ENCODE measurements at places on chromosomes 2 and 18.

DNA sequence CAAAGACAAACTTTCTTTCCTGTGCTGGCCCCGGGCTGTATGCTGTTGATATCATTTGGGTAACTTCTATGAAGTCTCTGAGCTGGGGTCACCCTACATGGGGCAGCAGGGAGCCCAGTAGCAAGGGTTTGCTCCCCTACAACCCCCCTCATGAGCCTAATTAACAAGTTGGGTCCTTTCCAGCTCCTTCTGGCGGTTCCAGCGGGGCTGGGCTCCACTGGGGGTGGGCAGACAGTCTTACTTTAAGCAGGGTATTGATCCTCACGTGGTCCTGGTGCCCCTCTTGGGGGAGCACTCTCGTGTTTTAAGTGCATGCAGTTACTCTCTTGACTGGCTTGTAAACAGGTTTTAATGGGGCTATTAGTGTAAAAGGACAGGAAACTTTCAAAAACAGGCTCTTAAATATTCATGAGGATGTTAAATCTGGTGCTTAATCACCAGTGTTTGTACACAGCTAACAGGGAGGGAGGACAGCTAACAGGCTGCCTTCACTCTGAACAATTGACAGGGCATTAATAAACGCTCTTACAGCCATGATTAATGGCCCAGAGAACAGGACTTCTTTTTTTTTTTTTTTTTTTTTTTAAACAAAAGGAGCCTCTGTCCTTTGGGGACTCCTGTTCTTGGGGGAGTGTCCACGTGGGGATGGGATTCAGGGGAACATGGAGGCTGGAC, 36.6 kb upstream of the SKOR2 start:
- DNase-seq: no peak

DNA sequence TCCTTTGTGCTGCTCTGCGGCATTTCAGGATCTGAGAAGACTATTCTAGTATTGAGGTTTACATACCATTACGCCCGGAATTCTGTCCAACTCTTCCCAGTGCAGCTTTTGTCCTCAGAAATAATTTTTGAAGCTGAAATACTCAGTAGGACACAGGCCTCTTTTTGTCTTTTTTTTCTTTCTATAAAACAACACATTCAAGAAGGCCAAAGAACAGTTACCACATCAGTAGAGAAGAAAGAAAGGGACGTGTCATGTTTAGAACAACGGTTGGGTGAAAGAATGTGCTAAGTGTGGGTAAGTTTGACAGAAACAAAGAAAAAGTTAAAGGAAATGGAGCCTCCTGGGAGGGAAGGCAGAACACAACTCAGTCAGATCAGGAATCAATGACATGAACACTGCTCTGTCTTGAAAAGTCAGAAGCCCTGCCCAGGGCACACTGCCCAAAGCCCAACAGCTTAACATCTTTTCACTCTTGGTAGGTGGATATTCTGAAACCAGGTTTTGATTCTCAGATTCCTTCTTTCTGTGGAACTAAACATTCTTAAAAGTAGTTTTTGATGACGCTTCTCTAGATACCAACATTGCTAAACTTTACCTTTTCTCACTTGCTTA, 198.6 kb upstream of the CWC22 start:
- no peak for DNase-seq

DNA sequence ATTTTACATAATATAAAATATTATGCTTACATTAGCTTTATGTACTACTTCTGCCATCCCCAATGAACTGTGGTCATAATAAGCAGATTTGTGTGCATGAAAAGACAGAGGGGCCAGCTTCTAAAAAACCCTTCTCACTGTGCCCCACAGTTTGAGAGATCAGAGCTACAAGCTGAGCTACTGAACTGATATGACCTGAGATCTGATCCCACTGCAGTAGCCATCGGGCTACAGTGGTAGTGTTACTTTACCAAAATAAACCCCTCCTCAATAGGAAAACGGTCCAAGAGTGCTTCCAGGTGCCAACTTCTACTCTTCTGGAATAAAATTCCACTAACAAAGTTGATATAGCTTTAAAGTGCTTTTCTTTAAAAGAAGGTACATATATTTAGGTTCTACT, 43.1 kb downstream of the IKZF2 start:
- no peak for DNase-seq

GRCh38 chr2:54114936-54115283, 505 bp upstream of the ACYP2 start:
- no peak for DNase-seq

GRCh38 chr18:46478796-46479195, 178.2 kb downstream of the LOXHD1 start:
- no peak for DNase-seq

Measured in amniotic epithelial cell (primary cell).